NCI-H460 (cell line): ENCODE measurements at places on chromosomes 6 and 20.

GRCh38 chr20:57493091-57493615 is 31.8 kb downstream of the CTCFL start:
- DNase-seq: no peak

DNA sequence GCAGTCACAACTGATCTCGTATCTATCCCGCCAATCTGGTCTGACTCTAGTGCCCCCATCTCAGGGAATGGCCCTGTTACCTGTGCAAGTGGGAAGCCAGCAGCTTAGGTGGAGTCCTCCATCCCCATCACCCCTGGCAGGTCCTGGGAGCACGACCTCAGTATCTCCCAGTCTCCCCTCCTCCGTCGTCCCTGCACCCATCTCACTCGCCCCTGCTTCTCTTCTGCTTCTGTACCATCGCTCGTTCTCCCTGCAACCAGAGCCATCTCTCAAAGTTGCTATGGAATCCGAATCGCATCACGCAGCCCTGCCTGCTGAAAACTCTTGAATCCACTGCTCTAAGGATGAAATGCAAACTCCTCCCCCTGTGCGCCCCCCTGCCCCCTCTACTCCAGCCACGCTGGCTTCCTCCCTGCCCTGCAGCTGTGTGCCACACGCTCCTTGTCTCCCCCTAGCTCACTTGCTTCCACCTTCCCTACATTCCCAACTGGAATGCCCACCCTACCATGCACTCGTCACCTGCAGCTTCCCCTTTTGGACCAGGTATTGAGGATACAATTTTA is 64.0 kb upstream of the PTGIS start:
- DNase-seq: no peak

- peak; percentile 84 for DNase-seq
These were observed 20.4 kb downstream of the WFDC3 start for GRCh38 chr20:45771182-45771759.

GRCh38 chr6:2830183-2830582 is 11.5 kb downstream of the SERPINB1 start:
- DNase-seq: no peak

- DNase-seq: no peak
These were observed 72.4 kb upstream of the SIRPA start for GRCh38 chr20:1822564-1823449.

DNA sequence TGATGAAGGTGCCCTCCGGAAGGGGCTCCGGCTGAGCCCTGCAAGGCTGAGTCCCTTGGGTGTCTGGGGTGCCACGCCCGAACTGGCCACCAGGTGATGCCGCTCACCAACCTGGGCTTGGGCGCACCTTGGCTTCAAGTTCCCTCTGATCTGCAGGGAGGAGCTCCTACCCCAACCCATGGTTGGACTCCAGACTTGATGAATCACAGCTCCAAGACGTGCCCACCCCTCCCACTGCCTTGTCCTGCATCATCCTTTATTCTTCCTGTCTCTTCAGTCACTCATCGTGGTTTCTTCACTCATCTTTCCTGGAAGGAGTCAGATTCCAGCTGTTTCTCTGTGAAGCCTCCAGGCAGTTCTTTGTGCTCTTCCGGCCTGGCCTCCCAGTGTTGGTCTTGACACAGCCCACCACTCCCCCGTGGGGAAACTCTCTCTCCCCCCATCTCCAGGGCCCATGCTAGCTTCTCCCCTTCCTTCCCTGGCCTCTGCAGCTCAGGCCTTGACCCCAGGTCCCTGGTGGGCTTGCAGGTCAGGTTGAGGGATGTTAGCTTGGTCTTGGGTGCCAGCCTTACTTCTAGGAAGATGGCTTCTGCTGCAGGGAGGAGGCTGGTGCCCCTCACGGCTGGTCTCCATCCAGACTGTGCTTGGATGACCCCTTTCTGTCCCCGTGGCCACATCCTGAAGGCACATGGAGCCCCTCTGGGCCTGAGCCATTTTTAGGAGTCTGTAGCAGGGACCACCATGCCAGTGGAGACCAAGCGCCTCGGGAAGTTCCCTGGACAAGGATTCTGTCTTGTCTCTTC is 2.6 kb upstream of the ZBP1 start:
- DNase-seq: peak; percentile 30

GRCh38 chr6:22008248-22008836 is 288.5 kb downstream of the PRL start:
- DNase-seq: no peak

DNA sequence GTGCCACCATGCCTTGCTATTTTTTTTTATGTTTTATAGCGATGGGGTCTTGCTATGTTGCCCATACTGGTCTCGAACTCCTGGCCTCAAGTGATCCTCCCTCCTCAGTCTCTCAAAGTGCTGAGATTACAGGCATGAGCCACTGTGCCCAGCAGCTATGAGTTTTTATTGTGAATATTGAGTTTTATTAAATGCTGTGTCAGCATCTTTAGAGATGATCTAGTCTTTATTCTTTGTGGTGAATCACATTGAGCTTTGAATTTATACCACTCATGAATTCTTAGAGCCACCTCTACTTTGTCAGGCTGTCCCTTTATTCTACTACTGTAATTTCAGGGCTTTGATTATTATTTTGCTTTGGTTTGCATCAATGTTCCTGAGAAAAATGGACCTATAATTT is 428.3 kb downstream of the BTBD3 start:
- DNase-seq: no peak

DNA sequence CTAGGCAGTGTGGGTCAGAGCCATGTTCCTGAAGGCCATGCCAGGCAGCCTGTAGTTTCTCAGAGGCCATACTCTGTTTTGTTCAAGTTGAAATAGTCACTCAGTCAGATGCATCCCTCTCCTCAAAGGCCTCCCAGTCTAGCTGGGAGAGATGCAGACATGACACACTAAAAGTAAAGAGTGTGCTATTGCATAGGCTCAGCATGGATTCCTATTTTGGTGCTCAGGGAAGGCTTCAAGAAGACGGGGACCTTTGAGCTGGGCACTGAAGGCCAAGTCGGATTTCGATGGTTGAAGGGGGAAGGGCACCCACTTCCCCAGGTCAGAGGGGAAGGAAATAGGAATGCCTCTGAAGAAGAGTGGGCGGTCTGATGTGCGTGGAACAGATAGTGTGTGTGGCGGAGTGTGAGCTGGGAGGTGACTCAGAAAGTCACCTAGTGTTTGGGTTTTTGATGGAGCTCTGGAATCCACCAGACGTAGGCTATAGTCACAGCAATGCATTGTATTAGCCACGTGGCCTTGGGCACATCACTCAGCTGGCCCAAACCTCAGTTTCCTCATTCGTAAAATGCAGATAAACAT is 3.7 kb downstream of the EPB41L1 start:
- DNase-seq: no peak

- no peak for DNase-seq
These were observed 9.5 kb upstream of the SNRNP48 start for GRCh38 chr6:7580537-7580926.

GRCh38 chr6:134880487-134881190 is 69.3 kb downstream of the ALDH8A1 start:
- DNase-seq: no peak
